Colonic mucosa (tissue), 4 donors: ENCODE measurements at places on chromosomes 7 and 10.

- H3K36me3 ChIP-seq, result no peaks in the 10 kb centered on the region
- no peak overlapping the region for H3K4me3 ChIP-seq
- no peak overlapping the region for H3K27ac ChIP-seq
- H3K27me3 ChIP-seq, result no peaks in the 10 kb centered on the region
- no peak for DNase-seq
- no peaks in the 10 kb centered on the region for H3K4me1 ChIP-seq
These were observed 67.3 kb downstream of the ST7 start for GRCh38 chr7:117020591-117020973.

- H3K27ac ChIP-seq, result no peak overlapping the region
- DNase-seq, result no peak
- no peaks in the 10 kb centered on the region for H3K36me3 ChIP-seq
- no peak overlapping the region for H3K4me3 ChIP-seq
These were observed 12.7 kb downstream of the CHN2 start for GRCh38 chr7:29207162-29207801.

- no peak overlapping the region for H3K27ac ChIP-seq
- H3K36me3 ChIP-seq, result no peaks in the 10 kb centered on the region
- H3K27me3 ChIP-seq, result no peaks in the 10 kb centered on the region
These were observed 661.7 kb upstream of the AUTS2 start for GRCh38 chr7:68936471-68937035.

DNA sequence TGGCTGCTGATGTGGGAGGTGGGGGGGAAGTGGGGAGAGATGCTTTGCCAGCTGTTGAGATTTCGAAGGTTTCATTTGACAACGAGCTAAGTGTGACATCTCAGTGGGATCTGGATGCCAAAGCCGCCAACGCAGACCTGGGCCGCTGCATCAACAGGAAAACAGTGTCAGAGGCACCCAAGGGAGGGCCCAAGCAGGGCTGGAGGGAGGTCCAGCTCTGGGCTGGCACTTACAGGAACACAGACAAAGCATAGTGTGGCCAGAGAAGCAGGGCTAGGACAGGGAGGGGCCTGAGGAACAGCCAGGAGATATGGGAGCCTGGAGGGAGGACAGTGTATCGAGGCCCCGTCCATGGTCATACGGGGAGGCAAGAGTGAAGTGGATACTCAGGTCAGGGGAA lies 73.1 kb downstream of the GTF2IRD1 start:
- H3K27me3 ChIP-seq, result no peaks in the 10 kb centered on the region
- no peaks in the 10 kb centered on the region for H3K36me3 ChIP-seq
- H3K4me3 ChIP-seq, result no peak overlapping the region
- peak overlapping the region; percentile 88 for H3K27ac ChIP-seq
- H3K4me1 ChIP-seq, result no peaks in the 10 kb centered on the region

- H3K4me3 ChIP-seq, result no peak overlapping the region
- H3K27me3 ChIP-seq, result no peaks in the 10 kb centered on the region
- H3K27ac ChIP-seq, result no peak overlapping the region
- H3K36me3 ChIP-seq, result no peaks in the 10 kb centered on the region
- DNase-seq, result no peak
These were observed 178.9 kb downstream of the ADK start for GRCh38 chr10:74329873-74330272.

- no peaks in the 10 kb centered on the region for H3K4me1 ChIP-seq
- no peak overlapping the region for H3K27ac ChIP-seq
- H3K36me3 ChIP-seq, result no peaks in the 10 kb centered on the region
- no peak for DNase-seq
These were observed 348.4 kb upstream of the MTPN start for GRCh38 chr7:136325578-136325977.

- DNase-seq, result no peak
- no peak overlapping the region for H3K4me3 ChIP-seq
- no peaks in the 10 kb centered on the region for H3K36me3 ChIP-seq
- no peaks in the 10 kb centered on the region for H3K27me3 ChIP-seq
- no peak overlapping the region for H3K27ac ChIP-seq
These were observed 59.5 kb downstream of the AHR start for GRCh38 chr7:17357952-17358351.

- no peak overlapping the region for H3K4me3 ChIP-seq
- H3K27ac ChIP-seq, result no peak overlapping the region
- no peaks in the 10 kb centered on the region for H3K4me1 ChIP-seq
- no peak for DNase-seq
- no peaks in the 10 kb centered on the region for H3K27me3 ChIP-seq
These were observed 384.1 kb downstream of the GATA3 start for GRCh38 chr10:8438603-8439002.
